ENCODE measurements at places on chromosomes 4 and X. TPM values are rescaled to one million over a fixed set of nuclear protein-coding genes. Genes with fewer than 3 reads are reported as not detected.

DNA sequence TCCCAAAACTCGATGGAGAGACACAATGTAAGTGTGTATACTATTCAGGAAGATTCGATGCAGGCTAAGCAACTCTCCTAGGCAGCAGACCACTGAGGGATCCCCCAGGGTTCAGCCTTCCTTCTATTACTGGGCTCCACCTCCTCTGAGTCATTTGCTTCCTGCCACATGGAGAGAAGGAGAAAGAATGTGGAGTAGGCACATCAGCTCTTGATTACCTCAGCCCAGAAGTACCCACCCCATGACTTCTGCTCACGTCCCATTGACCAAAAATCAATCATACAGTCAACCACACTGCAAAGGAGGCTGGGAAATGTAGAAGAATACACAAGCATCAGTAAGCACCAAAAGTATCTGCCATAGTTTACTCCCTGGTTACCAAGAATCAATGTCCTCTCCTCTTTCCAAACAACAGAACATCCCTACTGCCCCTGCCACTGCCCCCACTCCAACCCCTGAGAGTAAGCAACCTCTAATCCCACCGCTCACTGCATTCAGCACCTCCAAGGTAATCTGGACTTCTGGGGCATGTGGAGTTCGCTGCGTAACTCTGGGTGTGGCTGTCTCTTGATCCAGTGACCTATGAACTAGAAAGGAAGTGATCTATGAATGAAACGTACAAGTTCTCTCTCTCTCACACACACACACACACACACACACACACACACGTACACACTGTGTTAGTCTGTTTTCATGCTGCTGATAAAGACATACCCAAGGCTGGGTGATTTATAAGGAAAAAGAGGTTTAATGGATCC is 91.2 kb upstream of the C1QTNF7 start:
- H3K4me1 ChIP-seq, result no peaks in the 10 kb centered on the region
- no peaks in the 10 kb centered on the region for H3K36me3 ChIP-seq
- H3K27me3 ChIP-seq, result no peaks in the 10 kb centered on the region
- no peak overlapping the region for H3K27ac ChIP-seq
- no peak for DNase-seq
- no peak overlapping the region for H3K4me3 ChIP-seq

DNA sequence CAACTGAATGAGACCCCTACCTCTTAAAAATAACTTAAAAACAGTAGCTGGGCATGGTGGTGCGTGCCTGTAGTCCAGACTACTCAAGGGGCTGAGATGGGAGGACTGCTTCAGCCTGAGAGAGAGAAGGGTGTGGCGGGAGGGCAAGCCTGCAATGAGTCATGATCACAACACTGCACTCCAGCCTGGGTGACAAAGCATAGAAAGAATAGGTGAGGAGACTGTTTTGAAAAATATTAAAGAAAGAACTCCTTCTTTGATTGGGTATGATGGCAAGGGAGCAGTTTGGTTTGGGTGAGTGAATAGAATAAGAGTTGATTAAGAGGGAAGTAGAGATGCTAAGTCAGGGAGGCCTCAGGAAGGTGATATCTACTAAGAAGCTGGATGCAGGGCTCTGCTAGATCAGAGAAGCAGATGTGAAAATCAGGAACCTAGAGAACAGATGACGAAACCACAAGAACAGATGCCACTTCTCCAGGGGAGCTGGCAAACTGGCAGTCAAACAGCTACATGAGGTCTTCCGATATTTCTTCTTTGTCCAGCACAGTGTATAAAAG is 318.6 kb downstream of the OPHN1 start:
- H3K4me1 ChIP-seq, result no peaks in the 10 kb centered on the region
- no peak for DNase-seq
- no peak overlapping the region for H3K27ac ChIP-seq
- no peaks in the 10 kb centered on the region for H3K36me3 ChIP-seq

DNA sequence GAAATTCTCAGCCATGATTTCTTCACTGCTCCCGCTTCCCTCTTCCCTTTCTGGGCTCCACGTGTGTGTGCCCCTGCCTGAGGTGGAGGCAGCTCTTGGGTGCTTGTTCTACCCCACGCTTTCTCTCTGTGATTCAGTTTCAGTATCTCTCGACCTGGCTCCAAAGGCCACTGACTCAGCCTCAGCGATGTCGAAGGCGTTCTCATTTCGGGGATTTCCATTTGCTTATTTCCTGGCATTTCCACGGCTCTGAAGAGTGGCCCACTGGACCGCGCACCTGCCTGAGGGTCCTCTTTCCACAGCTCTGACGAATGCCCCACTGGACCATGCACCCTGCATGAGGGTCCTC is 52.4 kb downstream of the GAK start:
- peaks cover 28% of the 10 kb centered on the region for H3K4me1 ChIP-seq
- H3K27ac ChIP-seq, result peak overlapping the region; percentile 96
- peaks cover 48% of the 10 kb centered on the region for H3K36me3 ChIP-seq
- peak overlapping the region; percentile 63 for H3K4me3 ChIP-seq

ARX gene
- not detected for total RNA-seq

- peak overlapping the region; percentile 19 for H3K27ac ChIP-seq
- no peaks in the 10 kb centered on the region for H3K27me3 ChIP-seq
- no peaks in the 10 kb centered on the region for H3K4me1 ChIP-seq
- no peak for DNase-seq
Observed at GRCh38 chr4:749698-750666, 44.4 kb downstream of the PCGF3 start.

SLC10A4 gene
- total RNA-seq, result not detected

DNA sequence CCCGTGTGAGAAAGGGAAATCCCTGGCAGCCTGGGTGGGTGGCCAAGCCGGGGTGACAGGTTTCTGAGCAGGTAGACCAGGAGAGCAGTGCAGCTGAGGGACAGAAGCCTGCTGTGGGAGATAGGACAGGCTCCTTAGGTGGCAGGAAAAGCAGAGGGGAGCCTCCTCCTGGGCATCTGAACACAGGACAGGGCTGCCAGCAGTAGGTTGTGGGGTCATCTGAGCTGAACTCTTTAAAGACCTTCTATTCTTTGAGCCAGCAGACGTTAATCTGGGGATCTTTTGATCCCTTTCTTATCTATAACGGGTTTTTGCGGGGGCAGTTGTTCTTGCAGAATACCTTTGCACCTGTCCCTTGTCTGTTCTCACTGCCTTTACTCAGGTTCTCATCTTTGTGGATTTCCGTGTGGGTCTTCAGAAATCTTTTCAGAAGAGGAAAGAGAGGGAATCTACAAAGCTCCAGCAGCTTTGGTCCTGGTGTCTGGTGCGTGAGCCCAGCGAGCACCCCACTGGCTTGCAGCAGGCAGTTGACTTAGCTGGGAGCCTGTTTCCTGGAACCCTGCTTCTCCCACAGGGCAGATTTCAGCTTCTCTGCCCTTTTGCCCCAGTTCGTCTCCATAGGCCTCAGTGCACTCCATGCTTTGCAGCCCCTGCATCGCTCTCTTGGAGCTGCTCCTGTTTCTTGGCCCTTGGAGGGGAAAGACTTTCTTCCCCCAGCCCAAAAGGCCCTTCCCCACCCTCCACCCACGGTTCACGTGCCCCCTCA is 35.8 kb upstream of the TADA2B start:
- H3K4me1 ChIP-seq, result peaks cover 4% of the 10 kb centered on the region
- DNase-seq, result no peak
- H3K36me3 ChIP-seq, result peaks cover 57% of the 10 kb centered on the region
- H3K27me3 ChIP-seq, result no peaks in the 10 kb centered on the region
- H3K27ac ChIP-seq, result peak overlapping the region; percentile 54

Data from activated CD4-positive, alpha-beta T cell treated with anti-CD3 and anti-CD28 coated beads, Interleukin-2, amount 10 ng/mL, durations not matched to agents 7 days and 5 days (primary cell).